ENCODE measurements at places on chromosomes 3 and 15. TPM values are rescaled to one million over a fixed set of nuclear protein-coding genes. Genes with fewer than 3 reads are reported as not detected.

GRCh38 chr3:150107429-150108175 lies 136.9 kb upstream of the PFN2 start:
- no peak for DNase-seq
- H3K27me3 ChIP-seq, result peaks cover 3% of the 10 kb centered on the region
- peaks cover 4% of the 10 kb centered on the region for H3K4me1 ChIP-seq
- no peak overlapping the region for H3K27ac ChIP-seq
- no peak overlapping the region for H3K4me3 ChIP-seq

GRCh38 chr3:5840056-5840455 lies 652.5 kb downstream of the EDEM1 start:
- H3K36me3 ChIP-seq, result no peaks in the 10 kb centered on the region
- H3K4me3 ChIP-seq, result no peak overlapping the region
- H3K4me1 ChIP-seq, result no peaks in the 10 kb centered on the region

DNA sequence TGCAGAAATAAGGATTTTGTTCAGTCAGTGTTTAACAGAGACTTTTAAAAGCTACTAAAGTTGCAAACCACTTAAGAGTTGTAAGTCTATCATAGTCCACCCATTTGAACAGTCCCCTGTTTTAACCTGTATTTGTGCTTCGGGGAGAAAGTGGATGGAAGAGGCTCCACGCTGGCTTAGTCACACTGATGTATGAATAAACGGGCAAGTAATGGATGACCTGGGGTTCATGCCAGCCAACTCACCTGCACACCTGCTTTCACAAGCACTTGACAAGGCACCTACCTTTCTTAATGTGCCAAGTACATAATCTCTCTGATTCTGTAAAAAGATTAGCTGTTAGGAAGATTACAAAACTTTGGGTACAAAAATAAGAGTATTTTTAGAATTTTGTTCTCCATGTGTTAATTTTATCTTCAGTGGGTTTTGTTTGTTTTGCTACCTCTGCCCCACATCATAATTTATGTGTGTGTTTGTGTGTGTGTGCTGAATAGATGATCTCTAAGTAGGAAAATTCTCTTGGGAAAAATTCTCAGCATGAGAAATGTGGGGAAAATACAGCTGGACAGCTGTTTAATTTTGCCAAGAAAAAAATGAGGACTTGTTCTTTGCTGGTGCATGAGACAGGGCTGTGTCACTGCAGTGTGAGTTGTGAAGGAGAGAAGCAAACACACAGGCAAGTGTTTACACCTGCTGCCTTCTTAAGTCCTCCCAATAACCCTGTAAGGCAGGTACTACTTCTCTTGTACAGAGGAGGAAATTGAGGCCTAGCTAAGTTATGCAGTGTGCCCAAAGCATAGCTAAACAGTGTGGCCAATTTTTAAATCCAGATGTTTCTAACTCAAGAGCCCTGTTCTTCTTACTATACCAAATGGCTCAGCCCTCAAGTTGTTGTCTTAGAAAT lies 181.2 kb upstream of the IL12A start:
- H3K27me3 ChIP-seq, result peaks cover 3% of the 10 kb centered on the region
- H3K27ac ChIP-seq, result no peak overlapping the region
- no peaks in the 10 kb centered on the region for H3K4me1 ChIP-seq
- no peaks in the 10 kb centered on the region for H3K36me3 ChIP-seq
- DNase-seq, result no peak

GRCh38 chr3:111998636-111999483 lies at the start of gene TAGLN3:
Gene TAGLN3, plus strand, starts transcription at chr3:111998922. Its CDS starts 501 bp downstream, at chr3:111999423.
- H3K27me3 ChIP-seq, result peaks cover 10% of the 10 kb centered on the region
- no peak for DNase-seq
- H3K27ac ChIP-seq, result no peak within 1 kb of the TSS
- no peaks in the 10 kb centered on the region for H3K36me3 ChIP-seq

DNA sequence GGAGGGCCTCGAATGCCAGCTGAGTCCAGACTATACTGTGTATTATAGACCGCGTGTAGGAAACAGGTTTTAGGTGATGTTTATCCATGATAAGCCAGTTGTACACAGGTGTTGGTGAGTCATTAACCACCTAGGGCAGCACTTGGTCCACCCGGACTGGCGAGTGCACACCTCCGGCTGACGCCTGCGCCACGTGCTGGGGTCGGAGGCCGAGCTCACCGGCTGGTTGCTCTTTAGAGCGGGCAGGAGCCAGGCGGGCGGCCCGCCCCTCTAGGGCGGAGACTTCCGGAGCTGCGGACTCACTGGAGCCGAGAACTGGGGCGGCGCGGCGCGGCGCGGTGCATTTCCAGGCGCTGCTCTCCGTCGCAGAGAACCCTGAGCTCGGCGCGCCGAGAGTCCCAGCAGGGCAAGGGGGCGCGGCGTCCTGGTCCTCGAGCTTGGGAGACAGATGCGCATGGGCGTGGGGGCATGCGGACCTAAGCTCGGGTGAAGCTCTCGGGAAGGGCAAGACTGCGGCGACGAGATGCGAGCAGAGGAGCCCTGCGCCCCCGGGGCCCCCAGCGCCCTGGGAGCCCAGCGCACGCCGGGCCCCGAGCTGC lies at the start of gene ESYT3:
ESYT3 (plus strand) TSS at position 341 of the 599 bp plus-strand sequence; CDS start at position 524, 183 bp downstream.
- DNase-seq, result peak; percentile 11
- H3K36me3 ChIP-seq, result no peaks in the 10 kb centered on the region
- peak within 1 kb of the TSS; percentile 65 for H3K4me3 ChIP-seq
- H3K27me3 ChIP-seq, result peaks cover 52% of the 10 kb centered on the region
- H3K4me1 ChIP-seq, result no peaks in the 10 kb centered on the region
- no peak within 1 kb of the TSS for H3K27ac ChIP-seq

DNA sequence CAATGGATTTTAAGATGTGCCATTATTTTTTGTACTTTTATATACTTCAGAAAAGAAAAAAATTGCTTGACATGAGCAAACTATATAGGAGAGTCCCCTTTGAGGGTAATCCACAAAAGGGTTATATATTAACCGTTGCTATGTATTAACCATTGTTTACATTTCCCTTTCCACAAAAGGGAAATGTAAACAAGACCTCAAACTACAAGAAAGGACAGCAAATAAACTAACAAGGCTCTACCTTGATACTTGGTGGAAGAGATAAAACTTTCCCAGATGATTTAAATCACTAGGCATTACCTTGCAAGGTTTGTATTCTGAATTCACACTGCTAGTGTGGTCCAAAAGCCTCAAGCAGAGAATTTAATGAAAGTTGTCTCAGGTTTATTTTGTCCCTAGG lies 616.3 kb upstream of the BCHE start:
- no peaks in the 10 kb centered on the region for H3K4me1 ChIP-seq
- DNase-seq, result no peak
- H3K4me3 ChIP-seq, result no peak overlapping the region

DNA sequence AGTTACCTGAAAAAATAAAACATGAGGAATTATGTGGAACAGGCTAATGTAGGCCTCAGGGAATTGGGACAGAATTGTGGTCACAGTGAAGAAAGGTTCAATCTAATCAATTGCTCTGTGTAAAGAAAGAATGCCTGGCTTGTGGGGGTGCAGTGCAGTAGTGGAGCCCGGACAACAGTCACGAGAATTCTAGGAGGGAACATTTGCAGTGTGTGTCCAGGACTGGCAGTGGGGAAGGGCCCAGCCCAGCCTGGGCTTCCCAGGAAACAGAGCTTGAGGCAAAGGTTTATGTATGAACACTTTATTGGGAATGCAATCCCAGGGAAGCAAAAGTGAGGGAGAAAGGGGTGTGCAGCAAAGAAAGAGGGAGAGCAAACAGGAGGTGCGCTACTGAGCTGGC lies 29.2 kb upstream of the CTDSPL start:
- DNase-seq, result no peak
- H3K27me3 ChIP-seq, result no peaks in the 10 kb centered on the region
- H3K27ac ChIP-seq, result no peak overlapping the region
- H3K4me1 ChIP-seq, result peaks cover 3% of the 10 kb centered on the region
- no peaks in the 10 kb centered on the region for H3K36me3 ChIP-seq

The P3H2 gene
- total RNA-seq, result not detected

DNA sequence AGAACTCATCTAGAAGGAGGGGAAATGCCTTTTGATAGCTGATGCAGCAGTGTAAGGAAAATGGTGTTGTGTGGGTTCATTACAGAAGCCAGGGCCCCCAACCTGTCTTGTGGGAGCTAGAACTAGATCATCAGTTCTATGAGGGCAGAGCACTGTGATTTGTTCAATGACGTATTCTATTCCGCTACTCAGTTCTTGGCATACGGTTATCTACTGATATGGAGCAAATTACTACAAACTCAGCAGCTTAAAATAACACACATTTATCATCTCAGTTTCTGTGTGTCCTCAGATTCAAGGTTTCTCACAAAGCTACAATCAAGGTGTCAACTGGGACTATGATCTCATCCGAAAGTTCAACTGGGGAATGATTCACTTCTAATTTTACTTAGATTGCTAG lies 250.5 kb downstream of the FEZF2 start:
- H3K4me3 ChIP-seq, result no peak overlapping the region
- no peak for DNase-seq
- H3K27me3 ChIP-seq, result no peaks in the 10 kb centered on the region
- H3K36me3 ChIP-seq, result no peaks in the 10 kb centered on the region
- H3K27ac ChIP-seq, result no peak overlapping the region

DNA sequence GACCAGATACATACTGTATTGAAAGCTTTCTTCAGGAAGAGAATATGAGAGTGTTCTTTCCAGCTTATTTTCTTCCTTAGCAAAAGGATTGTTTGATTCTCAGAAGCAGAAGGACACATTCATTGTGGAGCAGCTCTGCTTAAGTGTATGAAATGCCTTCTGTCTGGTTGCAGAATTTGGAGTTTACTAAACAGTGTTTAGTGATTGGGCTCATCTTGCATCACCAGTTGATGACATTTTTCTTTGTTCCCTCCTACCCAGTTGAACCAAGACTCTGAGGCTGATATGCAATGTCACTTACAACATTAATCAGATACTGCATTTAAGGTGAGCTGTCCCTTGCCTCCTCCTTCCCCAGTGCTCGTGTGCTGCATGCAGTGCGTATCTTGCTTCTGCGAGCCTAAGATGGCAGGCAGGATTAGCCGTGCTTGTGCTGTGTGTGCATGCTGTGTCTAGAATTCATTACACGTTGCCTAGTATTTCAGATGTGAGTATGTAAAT lies 18.4 kb downstream of the ZBTB38 start:
- H3K27ac ChIP-seq, result peak overlapping the region; percentile 6
- H3K27me3 ChIP-seq, result no peaks in the 10 kb centered on the region
- H3K36me3 ChIP-seq, result no peaks in the 10 kb centered on the region
